ENCODE measurements at places on chromosomes 12 and 14.

GRCh38 chr12:77814386-77814785 is 16.3 kb upstream of the NAV3 start:
- no peak for DNase-seq

GRCh38 chr14:73272393-73272792 is 35.1 kb downstream of the PAPLN start:
- DNase-seq: no peak

GRCh38 chr12:127519779-127520178 is 747.2 kb upstream of the TMEM132C start:
- no peak for DNase-seq

DNA sequence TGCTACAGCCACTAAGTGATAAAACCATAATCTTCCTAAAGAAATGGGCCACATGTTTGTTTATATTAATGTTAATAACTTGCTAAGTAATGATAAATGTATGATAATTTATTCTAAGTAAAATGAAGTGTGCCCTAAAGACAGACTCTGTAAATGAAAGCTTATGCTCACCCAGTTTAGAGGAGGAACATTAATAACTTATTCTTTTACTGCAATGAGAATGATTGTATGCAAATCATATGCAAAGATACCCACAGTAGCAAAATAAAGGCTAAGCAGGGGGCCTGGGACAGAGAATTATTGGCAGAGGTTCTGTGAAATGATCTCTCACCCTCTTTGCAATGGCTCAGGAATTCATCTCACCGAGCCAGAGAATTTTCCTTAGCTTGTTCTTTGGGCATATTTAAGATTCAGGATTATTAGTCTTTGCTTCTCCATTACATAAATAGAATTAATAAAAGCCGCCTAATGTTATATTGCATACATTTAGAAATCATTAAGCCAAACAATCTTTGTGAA is 75.9 kb downstream of the TMEM132D start:
- no peak for DNase-seq

DNA sequence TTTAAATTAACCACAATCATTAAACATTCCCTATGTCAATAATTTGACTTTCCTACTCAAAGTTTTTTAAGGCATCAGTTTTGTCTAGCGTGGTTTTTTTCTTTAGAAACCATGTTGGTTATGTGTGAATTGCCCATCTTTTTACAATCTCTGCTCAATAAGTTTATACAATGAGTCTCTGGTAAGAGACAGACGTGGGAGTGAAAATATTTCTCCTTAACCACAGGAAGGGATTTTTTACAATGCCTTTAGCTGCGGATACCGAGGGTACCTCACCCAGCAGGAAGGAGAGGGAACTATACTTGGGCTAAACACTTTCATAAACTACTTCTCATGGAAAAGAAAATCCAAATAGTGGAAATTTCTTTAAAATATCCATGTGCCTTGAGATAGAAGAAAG is 191.4 kb upstream of the BCL2L14 start:
- DNase-seq: no peak

DNA sequence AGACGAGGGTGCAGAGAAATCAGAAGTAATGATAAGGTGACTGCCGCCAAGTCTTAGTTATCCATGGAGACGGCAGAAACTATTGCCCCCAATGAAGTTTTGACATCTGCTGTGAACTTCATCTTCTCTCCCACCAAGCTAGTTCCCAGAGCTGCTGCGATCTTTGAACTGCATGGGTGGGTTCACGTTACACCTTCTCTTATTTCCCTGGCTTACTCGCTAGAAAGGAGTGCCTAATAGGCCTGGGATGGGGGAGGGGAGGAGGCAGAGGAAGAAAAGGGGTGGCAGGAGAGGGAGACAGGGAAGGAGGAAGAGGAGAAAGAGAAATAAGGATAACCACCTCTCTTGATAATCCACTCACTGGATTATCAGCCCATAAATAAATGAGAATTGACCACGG is 157.1 kb downstream of the NTF3 start:
- DNase-seq: no peak

- DNase-seq: no peak
Measured at GRCh38 chr14:69559581-69560011, 15.1 kb downstream of the CCDC177 start.

GRCh38 chr12:130680451-130680990 is 35.6 kb downstream of the RIMBP2 start:
- no peak for DNase-seq

GRCh38 chr14:24700511-24700910 is 66.5 kb upstream of the GZMB start:
- no peak for DNase-seq

DNA sequence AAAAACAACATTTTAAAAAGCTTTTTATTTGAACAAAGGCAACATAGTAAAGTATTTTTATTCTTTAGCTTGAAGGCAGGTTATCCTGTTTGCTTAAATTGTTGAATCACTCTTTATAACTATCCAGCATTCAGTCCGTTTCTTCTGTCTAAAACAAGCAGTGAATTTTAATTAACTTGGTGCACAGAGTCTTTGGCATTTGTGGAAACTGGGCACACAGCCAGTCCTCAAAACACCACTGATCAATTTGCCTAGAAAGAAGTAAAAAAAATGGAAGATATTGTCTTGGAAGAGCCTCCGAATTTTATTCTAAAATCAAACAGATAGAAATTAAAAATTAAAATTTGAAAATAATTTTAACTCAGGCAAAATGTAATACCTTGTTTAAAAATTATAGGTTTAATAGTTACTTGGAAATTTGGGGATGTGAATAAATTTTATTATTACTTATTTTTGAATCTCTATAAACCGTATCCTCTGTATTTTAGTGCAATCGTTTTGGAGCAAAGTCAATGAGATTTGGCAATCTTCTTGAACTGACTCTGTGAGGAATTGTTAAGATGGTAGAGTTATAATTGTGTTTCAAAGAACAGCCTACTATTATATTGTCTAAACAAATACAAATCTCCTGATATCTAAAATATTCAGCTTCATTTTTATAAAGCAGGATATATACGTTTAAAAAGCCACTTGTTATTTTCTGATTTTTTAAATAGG is 927.0 kb downstream of the SLC16A7 start:
- no peak for DNase-seq

GRCh38 chr12:98970950-98971349 is 325.9 kb downstream of the APAF1 start:
- no peak for DNase-seq

- no peak for DNase-seq
Measured at GRCh38 chr12:31477687-31478086, 113.2 kb downstream of the DENND5B start.

GRCh38 chr14:101561145-101561896 is at the start of gene DIO3:
DIO3 (plus strand) TSS chr14:101561495.
- DNase-seq: no peak

GRCh38 chr12:118103601-118104382 is at the start of gene VSIG10:
VSIG10 (minus strand) TSS chr12:118104011; CDS start chr12:118103671, 340 bp downstream.
- peak; percentile 6 for DNase-seq

DNA sequence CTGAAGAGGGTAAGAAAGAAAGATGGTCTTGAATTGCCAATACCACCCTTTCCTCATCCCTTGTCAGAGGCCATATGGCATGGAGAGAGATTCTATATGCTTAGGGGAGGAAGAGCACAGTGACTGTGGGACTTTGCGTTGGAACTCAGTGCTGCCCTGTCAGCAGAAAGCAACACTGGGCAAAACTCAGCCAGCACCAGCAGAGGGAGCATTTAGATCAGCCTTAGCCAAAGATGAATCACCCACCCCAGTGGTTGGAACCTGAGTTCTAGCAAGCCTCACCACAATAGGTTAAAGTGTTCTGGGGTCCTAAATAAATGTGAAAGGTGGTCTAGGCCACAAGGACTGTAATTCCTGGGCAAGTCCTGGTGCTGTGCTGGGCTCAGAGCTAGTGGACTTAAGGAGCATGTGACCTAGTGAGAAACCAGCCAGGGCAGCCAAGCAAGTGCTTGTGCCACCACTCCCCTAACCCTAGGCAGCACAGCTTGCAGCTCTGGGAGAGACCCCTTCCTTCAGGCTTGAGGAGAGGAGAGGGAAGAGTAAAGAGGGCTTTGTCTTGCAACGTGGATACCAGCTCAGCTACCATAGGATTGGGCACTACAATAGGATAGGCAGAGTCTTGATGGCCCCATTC is 11.4 kb upstream of the BCAT1 start:
- DNase-seq: peak; percentile 57

- no peak for DNase-seq
Measured at GRCh38 chr14:38342803-38343202, 86.9 kb upstream of the CLEC14A start.

DNA sequence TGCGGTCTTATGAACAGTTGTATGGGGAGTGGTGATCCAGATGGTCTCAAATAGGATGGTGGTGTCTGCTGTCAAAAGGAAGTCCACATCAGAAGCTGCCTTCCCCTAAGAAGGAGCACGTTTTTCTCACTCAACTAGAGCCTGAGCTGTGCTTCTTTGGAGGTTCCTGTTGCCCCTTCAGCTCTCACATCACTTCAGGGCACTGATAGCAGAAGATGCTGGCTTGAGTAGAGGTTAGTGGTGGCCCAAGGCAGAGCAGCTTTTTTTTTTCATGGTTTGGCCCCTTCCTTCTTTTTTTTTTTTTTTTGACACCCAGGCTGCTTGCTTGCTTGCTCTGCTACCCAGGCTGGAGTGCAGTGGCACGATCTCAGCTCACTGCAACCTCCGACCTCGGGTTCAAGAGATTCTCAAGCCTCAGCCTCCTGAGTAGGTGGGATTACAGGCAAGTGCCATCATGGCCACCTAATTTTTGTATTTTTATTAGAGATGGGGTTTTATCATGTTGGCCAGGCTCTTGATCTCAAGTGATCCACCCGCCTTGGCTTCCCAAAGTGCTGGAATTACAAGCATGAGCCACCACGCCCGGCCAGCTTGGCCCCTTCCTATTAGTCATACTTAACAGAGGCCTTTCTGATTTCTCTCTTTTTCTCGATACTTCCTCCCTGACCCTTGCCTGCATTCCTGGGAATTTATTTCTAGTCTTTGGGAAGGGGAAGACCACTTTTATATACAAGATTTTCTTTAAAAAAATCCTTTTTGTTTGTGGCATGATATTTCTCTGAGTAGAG is 31.6 kb downstream of the KLRD1 start:
- DNase-seq: no peak

DNA sequence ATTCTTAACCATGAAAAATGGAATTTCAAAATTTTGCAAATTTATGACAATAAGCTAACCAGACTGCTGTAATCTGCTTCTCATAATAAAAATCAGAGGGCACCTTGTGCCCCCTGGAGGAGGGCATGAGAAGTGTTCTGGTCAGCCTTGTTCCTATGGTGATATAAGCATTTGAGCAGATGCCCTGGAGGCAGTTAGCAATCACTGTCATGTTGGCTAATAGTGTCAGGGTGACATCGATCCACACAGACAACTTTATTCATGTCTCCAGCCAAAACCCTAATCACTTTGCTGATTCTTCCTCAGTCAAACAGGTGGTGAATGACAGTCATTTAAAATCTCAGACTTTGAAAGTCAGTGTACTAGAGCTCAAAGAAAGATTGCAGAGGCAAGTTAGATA is 943.0 kb downstream of the GALC start:
- no peak for DNase-seq

DNA sequence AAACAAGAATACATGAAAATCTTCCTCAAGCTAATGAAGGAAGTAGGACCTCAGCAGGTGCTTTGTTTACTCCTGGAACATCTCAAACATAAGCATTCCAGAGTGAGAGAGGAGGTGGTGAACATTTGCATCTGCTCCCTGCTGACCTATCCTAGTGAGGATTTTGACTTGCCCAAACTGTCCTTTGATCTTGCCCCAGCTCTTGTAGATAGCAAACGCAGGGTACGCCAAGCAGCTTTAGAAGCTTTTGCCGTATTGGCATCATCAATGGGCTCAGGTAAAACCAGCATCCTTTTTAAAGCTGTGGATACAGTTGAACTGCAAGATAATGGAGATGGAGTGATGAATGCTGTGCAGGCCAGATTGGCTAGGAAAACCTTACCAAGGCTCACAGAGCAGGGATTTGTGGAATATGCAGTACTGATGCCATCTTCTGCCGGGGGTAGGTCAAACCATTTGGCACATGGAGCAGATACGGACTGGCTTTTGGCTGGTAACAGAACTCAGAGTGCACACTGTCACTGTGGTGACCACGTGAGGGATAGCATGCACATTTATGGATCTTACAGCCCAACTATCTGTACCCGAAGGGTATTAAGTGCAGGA is 1.9 kb downstream of the TOGARAM1 start:
- DNase-seq: no peak

GRCh38 chr14:85578930-85579329 is 49.0 kb downstream of the FLRT2 start:
- DNase-seq: no peak

DNA sequence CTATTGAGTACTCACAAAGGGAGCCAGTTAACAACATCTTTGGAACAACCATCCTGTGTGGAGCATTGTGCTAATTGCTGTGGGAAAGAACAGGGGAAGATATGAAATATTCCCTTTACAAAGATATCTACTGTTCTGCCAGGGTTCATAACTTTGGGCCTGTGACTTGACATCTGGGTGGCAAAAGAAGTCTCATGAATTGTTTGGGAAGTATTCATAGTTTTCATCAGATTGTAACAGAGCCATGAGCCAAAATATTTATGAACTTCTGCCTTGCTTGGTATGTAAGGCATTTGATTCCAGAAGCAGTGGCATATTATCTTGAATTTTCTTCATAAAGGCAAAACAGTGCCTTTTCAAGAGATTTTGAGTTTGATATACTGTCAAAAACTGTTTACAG is 816.2 kb downstream of the DIO2 start:
- DNase-seq: no peak

DNA sequence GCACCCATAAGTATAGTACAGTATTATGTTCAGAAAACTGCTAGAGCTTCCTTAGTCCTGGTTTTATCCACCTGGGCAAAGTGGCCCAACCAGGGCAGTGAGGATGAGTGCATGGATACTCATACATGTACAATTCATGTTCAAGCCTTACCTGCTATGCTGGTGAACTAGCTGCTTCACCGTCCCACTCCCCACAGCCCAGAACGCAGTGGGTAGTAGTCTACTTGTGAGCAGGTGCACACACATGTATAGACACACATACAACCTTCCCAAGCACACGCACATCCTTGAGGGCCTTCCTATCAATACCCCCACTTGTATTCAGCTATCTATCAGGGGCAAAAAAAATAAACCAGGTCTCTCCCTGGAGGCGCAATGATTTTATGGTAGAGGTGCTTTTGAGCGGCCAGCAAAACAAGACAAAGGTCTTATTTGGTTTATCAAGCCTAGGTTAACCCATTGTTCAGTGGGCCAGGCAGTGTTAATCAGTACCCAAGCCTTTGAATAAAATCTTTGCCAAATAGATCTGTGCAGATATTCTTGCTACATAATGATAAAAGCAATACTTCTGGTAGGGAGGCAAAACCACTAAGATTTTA is 69.8 kb downstream of the ZFP36L1 start:
- DNase-seq: no peak

DNA sequence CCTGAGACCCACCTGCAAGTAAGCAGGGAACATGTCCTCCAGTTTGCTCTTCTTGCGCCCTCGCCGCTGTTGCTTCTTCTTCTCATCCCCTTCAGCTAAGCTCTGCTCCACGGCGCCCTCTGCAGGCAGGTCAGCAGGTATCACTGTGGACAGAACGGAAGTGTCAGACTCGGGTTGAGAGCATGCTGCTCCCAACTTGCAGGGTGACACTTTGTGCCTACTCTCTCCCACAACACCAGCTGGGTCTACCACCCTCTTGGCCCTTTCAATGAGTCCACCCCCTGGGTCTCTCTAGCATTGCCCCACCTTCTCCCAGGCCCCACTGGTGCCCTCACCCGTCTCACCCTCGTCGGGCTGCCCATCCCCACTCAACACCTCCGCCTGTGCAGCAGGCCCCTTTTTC is 16.7 kb downstream of the KMT2D start:
- peak; percentile 81 for DNase-seq

- DNase-seq: no peak
Measured at GRCh38 chr14:85533023-85533860, 3.3 kb downstream of the FLRT2 start.
